Renal cortex interstitium (tissue), 15 donors: ENCODE measurements at places on chromosomes 5 and 9. TPM values are rescaled to one million over a fixed set of nuclear protein-coding genes. Genes with fewer than 3 reads are reported as not detected.

The PCDHGA7 gene
- polyA plus RNA-seq, result 2.5 TPM

- no peak for DNase-seq
These were observed 12.6 kb upstream of the TCF7 start for GRCh38 chr5:134101686-134102439.

The CYLC2 gene
- not detected for polyA plus RNA-seq

GRCh38 chr5:78505860-78506259, 142.7 kb downstream of the LHFPL2 start:
- no peak for DNase-seq

DNA sequence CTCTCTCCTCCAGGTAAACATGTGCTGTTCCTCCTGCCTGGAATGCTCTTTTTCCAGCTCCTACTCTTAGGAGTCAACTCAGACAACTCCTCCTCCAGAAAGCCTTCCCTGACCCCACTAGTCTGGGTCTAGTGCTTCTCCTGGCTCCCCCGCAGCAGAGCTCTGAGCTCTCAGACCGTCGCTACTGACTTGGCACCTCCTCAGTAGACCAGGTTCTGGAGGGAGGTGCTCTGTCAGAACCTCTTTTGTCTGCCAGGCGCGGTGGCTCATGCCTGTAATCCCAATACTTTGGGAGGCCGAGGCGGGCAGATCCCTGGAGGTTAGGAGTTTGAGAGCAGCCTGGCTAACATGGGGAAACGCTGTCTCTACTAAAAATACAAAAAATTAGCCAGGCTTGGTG, 3.4 kb downstream of the LRRC8A start:
- DNase-seq, result no peak

The MCIDAS gene
- polyA plus RNA-seq, result 0.56 TPM

- DNase-seq, result no peak
These were observed 547.1 kb downstream of the CCDC171 start for GRCh38 chr9:16099732-16100536.

The PLAC8L1 gene
- polyA plus RNA-seq, result 1.1 TPM

The PTGER4 gene
- polyA plus RNA-seq, result 10.8 TPM

The RNF183 gene
- 10.7 TPM for polyA plus RNA-seq

The KIF24 gene
- 6.6 TPM for polyA plus RNA-seq

- no peak for DNase-seq
These were observed 6.7 kb downstream of the PTCH1 start for GRCh38 chr9:95509851-95510708.

DNA sequence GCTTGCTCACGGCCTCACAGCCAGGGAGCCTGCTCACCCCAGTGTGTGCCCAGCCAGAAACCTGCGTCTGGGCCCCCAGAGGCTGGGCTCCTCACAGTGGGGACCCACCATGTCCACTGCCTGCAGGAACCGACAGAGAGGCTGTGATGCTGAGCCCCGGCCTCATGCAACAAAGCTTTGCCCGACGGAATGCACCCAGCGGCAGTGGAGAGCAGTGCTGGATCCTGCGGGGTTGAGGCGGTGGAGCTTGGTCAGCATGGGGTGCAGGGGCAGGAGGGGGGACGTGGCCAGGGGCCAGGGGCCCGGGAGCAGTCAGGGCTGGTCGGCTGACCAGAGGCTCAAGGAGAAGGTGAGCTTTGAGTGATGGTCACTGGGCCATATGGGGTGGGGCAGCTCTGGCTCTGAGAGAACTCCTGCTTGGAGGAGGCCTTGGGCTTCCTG, 7.7 kb upstream of the CEP72 start:
- no peak for DNase-seq

The EIF4E1B gene
- not detected for polyA plus RNA-seq

- DNase-seq, result no peak
These were observed 630.5 kb downstream of the ANXA1 start for GRCh38 chr9:73782166-73782565.

DNA sequence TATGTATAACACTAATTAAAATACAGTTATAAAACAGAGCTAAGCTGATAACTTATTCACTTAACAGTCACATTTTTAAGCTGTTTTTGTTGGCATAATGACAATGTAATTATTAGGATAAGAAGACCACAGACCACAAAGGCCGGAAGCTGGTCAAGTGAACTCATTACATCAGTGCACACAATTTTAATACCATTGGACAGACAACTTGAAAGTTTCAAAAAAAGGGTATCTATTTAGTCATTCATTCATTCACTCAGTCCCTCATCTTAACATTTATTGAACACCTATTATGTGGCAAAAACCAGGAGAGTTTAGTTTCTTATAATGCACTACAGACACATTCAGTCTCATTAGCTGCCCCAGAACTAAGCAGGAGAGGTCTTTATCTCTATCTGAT, 11.6 kb downstream of the ERP44 start:
- DNase-seq, result no peak

DNA sequence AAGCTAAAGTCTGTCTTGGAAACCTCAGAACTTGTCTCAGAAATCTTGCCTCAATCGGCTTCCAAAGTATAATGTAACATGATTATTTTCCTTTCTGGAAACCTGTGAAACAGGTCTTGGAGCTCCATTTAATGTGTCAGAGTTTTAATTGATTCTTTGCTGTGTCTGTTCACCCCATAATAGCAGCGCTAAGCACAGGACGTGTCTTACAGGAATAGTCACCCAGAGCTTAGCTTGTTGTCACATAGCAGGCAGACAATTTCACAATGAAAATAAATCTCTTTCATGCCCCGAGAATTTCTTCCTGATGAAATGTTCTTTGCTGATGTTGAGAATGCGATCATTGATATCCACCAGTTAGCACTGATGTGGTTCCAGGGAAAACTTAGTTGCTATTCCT, 40.2 kb upstream of the PTPN3 start:
- DNase-seq, result no peak

DNA sequence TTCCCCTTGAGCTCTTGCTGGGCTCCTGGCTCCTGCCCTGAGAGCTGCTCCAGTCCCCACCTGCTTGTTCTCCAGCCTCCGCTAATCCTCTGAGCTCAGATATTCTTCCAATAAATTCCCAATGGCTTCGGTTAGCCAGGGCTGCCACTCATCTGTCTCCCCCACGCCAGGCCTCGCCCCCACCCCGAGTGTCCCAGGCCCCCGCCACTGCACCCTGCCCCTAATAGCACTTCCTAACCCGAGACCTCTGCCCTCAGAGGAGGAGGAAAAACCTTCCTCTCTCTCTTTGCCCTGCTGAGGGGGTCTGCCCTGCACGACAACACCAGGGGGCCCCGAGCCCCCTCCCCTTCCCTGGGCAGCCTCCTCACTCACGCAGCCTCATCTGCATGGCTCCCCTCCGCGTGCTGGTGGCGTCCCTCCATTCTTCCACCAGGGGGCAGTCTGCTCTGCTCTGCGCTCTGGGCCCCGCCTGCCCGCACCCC, 5.4 kb upstream of the LCN15 start:
- DNase-seq, result no peak

- no peak for DNase-seq
These were observed 590.9 kb downstream of the PRELID2 start for GRCh38 chr5:145244251-145244650.

The TAF11L2 gene
- polyA plus RNA-seq, result not detected

GRCh38 chr5:178199581-178200434, 4.5 kb upstream of the HNRNPAB start:
- DNase-seq, result no peak

The SPRY4 gene
- 33.6 TPM for polyA plus RNA-seq

DNA sequence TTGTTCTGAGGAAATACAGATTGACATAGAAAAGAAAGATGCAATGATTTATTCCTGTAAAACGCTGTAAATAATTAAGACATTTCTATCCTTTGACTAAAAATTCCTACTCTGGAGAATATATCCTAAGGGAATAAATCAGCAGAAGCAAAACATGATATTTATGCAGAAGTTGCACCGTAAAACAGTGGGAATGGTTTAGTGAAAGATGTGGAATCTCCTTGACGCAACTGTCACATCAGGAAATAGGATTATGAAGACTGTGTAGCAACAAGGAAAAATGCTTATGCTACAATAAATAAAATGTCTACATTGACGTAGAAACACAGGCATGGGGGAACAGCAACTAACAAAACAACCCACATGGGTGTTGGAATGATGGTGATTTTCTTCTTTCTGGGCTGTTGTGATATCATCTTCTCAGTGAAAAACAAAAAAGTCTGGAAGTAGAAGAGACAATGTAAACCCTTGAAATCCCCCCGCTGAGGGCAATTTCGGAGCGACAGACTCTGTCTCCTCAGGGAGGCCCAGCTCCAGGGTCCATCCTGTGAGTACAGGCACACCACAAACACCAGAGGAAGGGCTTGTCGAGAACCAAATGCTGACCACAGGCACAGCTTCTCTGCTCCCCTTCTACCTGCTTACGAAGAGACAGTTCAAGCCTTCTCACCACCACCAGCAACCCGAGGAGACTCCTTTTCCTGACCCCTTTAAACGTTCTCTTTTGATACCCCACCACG, 25.2 kb downstream of the COL23A1 start:
- no peak for DNase-seq

The PIP5KL1 gene
- polyA plus RNA-seq, result 1.7 TPM

DNA sequence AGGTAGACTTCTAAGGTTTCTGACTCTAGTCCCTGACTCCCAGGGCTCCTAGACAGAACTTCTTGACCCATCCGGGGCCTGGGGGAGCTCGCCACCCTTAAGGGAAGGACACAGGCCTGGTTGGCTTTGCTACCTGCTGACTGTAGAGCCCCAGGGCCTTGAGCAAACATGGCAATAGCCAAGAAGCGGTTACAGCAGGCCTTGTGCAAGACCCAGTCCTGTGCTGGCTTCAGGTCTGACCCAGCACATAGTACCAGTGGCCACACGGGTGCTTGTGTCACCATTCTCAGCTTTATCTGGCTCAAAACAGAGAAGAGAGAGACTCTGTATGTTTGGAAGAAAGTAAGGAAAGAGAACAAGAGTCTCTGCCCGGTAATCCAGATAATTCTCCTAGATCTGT, 41.8 kb downstream of the AP3B1 start:
- DNase-seq, result no peak

GRCh38 chr9:124489222-124489621, 18.0 kb downstream of the NR5A1 start:
- DNase-seq, result no peak

DNA sequence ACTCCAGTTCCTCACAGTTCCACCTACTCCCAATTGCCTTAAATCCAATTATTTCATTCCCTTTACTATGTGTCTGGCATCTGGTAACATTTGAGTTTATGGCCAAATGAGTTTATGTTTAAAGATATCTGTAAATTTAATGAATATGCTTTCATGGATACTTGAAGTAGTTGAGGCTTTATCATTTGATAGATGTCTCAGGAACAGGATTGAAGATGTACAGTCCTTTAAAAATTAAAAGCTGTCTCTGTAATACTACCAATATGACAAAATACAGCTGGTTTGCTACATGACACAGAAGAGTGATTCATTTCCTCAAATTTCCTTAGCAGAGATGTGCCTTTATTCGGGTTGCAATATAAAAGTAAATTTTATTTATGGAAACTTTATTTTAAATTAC, 2326.0 kb upstream of the ACO1 start:
- DNase-seq, result no peak

The IL17B gene
- 1.4 TPM for polyA plus RNA-seq

GRCh38 chr5:89899559-89899958, 510.0 kb downstream of the CETN3 start:
- DNase-seq, result no peak

The GARIN3 gene
- not detected for polyA plus RNA-seq

- no peak for DNase-seq
These were observed 38.1 kb upstream of the TUSC1 start for GRCh38 chr9:25716220-25716872.

DNA sequence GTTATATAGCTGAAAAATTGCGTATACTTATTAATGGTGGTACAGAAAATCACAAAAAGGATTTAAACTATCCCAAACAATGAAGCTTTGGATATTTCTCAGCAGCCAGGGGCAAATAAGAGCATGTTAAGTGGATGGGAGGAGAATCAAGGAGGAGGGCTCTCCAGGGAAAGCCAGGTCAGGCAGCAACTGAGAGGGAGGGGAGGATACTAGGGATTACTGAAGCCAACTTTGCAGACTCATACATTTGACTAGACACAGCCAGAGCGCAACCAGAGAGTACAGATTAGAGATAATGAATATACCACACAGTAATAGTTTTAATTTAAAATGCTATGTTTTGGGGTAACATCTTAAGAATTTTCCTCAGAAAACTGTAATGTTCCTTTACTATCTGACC, 360.2 kb downstream of the HCN1 start:
- DNase-seq, result no peak

The UNC13B gene
- polyA plus RNA-seq, result 25.5 TPM

The WDR38 gene
- 0.30 TPM for polyA plus RNA-seq

The CAMK4 gene
- polyA plus RNA-seq, result 4.1 TPM

The STING1 gene
- polyA plus RNA-seq, result 37.7 TPM

DNA sequence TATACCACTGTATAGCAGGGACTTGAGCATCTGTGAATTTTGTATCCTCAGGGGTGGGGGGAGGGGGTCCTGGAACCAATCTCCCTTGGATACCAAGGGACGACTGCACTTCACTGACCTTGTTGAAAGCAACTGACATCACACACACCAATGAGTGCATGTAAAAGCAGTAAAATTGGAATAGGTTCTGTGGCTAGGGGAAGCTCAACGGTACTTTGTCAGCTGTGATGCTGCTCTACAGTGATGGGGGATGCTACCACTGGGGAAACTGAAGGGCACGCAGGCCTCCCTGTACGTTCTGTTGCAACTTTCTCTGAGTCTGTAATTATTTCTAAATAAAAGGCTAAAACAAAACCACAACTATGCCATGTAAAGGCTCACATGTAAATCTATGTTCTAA, 47.0 kb upstream of the RETREG1 start:
- DNase-seq, result no peak

DNA sequence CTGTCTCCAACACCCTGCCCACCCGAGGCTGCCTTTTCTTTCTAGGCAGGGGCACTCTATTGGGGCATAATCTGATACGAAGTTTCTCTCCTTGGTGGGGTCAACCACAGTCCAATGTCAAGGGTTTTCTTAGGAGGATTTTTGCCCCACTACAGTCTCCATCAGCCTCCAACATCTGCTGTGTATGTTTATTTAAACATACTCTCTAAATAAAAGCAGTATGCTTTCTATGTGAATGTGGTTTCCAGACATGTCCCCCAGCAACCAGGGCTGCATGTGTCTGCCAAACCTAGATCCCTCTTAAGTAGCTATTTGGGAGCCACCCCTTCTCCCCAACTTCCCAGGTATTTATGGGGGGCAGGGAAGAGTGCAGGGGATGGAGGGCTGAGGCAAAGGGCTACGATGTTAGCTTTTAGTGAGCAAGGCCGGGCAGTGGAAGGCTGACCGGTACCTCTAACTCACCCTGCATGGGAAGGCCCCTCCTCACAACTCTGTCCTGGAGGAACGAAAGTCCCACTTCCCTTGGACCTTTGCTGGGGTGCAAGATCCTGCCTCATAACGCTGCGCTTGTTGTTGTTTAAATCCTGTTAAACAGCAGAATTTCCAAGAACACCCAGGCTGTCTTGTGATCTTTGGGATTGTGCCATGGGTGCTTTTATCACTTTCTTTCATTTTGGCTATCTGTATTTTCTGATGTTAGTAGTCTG, 75.4 kb downstream of the NREP start:
- DNase-seq, result peak; percentile 32
